ENCODE measurements at places on chromosomes 12 and 14.

DNA sequence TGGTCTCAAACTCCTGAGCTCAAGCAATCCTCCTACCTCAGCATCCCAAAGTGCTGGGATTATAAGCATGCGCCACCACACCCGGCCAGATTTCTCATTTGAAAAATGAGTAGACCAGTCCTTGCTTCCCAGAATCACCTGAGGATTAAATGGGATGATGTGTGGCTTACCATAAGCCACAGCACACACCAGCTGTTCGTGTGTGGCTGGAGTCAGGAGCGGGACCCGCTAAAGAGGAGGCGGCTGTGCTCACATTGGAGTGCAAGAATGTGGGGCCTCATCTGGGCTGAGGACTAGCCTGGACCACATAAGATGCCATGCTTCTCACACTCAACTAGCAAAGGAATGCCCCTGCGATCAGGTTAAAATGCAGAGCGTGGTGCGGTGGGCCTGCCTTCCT lies 6.7 kb upstream of the ALDH2 start:
- DNase-seq = no peak

DNA sequence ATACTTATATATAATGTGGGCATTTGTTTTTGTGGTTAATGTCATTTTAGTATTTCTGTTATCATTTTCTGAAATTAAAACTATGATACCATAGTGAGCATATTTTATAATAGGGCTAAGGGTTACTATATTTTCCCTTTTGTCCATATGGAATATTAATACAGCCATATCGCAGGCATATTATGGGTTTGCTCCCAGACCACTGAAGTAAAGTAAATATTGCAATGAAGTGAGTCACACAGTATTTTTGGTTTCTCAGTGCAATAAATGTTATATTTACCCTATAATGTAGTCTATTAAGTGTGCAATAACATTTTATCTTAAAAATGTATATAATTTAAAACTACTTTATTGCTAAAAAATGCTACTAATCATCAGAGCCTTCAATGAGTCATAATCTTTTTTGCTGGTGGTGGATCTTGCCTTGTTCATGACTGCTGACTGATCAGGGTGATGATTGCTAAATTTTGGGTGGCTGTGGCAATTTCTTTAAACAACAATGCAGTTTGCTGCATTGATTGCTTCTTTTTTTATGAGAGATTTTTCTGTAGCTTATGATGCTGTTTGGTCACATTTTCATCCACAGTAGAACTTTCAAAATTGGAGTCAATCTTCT lies 1044.5 kb upstream of the NOVA1 start:
- no peak for DNase-seq

DNA sequence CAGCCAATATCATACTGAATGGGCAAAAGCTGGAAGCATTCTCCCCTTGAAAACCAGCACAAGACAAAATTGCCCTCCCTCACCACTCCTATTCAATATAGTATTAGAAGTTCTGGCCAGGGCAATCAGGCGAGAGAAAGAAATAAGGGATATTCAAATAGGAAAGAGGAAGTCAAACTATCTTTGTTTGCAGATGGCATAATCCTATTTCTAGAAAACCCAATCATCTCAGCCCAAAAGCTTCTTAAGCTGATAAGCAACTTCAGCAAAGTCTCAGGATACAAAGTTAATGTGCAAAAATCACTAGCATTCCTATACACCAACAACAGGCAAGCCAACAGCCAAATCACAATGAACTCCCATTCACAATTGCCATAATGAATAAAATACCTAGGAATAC lies 21.0 kb upstream of the ANP32D start:
- DNase-seq = no peak

DNA sequence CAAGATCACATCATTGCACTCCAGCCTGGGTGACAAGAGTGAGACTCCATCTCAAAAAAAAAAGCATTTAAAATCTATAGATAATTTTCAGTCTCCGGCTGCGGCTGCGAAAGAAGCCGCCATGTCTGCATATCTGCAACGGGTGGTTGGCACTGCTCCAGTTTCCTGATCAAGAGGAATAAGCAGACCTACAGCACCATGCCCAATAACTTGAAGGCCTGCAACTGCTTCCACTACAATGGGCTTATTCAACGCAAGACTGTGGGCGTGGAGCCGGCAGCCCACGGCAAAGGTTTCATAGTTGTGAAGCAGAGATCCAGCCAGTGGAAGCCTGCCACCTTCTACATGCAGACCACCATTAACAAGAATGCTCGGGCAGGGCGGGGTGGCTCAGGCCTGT lies 30.6 kb upstream of the EID3 start:
- no peak for DNase-seq

DNA sequence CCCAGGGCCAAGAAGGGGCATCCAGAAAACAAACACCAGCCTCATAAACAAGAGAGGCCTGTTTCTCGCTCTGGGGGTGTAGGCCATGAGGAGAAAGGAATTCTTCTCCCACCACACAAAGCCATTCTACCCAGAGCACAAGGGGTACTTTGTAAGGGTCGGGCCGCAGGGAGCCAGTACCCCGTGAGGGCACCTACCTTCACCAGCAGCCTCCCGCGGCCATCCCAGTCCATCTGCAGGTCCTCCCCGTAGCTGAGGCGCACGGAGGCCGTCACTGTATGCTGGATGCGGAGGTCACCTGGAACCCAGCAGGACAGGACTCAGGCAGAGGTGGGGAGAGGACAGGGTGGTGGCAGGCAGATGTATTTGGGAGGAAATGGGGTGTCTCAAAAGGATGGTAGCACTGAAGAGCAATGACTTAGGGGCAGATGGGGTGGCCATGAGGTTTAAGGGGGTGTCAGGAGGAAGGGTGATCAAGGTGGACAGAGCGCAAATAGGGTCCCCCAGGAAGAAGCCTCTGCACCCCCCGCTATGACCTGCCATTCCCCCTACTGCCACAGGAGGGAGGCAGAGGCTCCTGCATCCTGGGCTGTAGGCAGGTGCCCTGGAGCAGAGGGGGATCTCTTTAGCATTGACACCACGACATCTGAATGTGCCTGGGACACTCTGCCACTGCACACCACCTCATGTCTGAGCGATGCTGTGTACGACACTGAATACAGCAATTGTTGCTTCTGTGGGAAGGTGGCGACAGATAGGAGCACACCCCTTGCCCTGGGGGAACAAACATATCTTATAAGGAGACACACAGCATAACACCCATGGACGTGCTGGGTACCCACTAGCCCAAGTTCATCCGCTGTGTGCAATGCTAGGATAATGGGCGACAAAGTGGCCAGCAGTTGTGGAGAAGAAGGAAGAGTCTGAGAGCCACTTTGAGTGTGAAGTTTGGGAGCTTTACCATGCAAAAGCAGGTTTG lies 61.4 kb downstream of the VWF start:
- peak; percentile 72 for DNase-seq

- DNase-seq = no peak
These were observed 7.0 kb downstream of the FOXA1 start for GRCh38 chr14:37587881-37588666.

GRCh38 chr14:61211476-61212255 lies 69.5 kb downstream of the TMEM30B start:
- no peak for DNase-seq

GRCh38 chr14:22282417-22282816 lies 306.6 kb downstream of the DAD1 start:
- DNase-seq = no peak

DNA sequence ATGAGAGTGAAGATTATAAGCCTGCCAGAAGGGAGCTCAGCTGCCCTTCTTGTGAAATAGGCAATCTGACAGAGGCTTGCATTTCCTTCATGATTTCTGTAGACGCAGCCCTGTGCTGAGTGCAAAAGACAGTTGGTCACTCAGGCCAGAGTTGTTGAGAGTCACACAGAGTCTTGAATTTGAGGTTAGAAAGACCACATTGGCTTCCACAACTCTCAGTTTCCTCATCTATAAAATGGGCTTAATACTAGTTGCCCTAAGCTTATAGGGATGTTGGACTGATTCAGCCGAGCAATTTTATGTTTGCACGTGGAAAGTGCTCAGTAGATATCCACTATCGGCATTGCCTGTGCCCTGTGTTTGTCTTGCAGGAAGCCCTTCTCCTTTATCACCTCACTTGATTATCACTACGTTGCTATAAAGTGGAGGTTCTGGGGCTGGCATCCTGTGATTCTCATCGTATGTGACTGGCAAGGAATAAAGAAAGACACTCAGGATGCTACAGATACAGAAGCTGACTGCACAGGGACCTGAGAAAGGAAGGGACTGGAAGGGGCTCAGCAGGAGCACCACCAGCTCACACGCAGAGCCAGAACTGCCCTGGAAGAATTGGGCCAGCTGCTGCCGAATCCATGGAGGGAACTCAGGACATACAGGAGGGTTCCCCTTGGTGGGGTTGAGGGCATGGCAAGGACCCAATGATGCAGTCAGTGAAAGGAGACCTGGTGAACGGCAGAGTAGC lies 19.8 kb upstream of the SERPINA4 start:
- no peak for DNase-seq

DNA sequence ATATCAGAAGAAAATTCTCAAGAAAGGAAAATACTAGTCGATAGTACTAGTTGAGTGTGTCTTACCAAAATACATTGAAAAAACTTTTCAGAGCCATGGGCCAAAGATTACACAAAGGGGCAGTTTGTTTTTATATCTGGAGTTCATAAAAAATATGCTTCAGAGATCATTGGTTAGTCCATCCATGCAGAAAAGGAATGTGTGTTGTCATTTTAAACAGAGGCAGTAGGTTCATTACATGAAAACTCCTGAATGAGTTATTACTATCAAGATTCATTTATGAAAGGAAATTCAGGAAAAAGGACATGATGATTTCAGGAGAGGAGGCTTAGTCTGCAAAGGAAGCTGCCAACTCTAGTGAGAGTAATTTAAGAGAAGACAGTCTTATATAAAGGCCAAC lies 354.8 kb downstream of the AEBP2 start:
- DNase-seq = no peak

GRCh38 chr12:117084405-117085317 lies 14.6 kb downstream of the TESC start:
- DNase-seq = no peak

DNA sequence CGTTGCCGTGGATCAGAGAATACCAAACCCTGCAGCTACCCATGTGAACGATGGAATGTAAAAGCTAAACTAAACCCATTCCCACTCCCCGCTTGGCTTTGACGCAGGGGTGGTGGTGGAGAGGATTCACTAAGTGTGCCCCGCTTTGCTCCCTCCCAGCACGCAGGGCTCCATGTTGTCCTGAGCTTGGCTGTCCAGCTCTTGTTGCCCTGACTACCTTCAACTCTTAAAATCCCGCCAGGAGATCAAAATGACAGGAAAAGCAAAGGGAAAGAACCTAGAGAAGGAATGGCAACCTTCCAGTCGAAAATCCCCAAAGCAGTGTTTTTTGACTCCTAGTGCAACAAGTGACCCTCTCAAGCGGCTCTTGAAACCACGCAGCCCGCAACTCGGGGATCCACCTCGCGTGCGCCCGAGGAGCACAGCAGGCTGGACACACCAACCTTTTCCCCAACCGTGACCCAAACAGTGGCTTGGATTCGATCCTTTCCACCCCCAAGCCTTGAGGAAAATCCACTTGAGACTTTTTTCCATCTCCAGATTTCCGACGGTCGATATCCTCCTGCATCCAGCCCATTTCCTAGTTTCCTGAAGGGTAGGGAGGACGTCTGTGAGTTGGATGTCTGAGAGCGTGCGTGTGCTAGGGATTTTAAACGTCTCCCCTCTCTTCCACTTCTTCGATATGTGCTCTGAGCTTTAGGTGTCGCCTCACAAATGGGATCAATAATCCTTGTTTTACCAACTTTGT lies 1.4 kb downstream of the SYT10 start:
- no peak for DNase-seq

Data from frontal cortex (tissue), 4 donors.